ENCODE measurements at places on chromosomes 13 and 19.

DNA sequence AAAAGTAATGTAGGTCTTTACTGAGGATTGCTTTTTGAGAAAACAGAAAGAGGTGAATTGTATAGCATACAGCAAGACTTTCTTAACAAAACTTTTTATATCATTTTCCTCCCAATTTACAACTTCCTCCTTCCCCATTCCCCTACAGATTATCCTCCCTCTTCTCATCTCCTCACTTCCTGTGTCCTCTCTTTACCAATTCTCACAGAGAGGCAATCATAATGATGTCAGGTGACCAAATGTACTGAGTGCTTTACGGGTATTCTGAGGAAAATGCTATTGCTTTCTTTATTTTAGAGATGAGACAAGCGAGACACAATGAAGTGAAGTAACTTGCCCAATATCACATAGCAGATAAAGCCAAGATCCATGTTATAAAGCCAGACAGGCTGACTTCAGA is 1.7 kb upstream of the MTMR6 start:
- DNase-seq = no peak

GRCh38 chr19:38684078-38684861 is 36.8 kb downstream of the ACTN4 start:
- DNase-seq = no peak

DNA sequence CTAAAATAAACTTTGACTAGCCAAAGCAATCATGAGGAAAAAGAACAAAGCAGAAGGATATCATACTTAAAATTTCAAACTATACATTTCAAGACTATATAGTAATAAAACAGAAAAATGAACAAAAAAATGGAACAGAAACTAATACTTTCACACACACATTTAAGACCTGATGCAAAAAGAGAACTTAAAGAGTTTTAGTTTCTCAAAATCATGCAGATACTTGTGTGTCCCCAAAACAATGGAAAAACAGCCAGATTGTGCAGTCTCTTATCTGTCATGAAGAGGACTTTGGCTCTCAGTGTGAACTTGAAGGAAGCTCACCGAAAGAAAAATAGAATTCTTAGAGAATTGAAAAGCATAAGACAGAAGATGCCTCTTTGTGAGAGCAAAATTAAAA is 16.1 kb downstream of the ZNF506 start:
- DNase-seq = no peak

DNA sequence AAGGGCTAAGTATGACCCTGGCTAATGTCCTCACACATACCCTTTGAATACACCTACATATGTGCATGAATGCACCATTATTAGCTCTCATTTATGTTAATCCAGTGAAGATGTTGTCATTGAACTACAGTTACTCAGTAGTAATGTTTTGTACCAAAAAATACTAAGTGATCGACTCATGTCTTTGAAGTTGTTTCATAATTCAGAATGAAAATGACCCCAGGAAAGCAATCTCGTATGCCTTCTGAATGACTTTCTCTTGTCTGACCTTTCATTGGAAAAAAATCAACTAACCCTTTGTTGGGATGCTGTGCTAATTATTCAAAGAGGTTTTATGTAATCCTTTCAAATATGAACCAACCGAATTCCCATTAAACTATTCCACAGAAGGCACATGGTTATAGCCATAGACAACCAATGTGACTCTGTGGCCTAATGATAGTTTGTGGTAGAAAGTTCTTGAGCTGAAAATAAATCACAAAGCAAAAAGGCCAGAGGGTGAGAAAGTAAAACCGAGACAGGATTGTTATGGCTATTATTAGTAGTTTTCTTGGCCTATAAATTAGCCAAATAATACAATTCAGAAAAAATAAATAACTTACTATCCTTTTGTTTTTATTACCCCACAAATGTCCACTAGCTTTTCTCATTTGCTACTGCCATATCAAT is 86.8 kb upstream of the STARD13 start:
- DNase-seq = no peak

DNA sequence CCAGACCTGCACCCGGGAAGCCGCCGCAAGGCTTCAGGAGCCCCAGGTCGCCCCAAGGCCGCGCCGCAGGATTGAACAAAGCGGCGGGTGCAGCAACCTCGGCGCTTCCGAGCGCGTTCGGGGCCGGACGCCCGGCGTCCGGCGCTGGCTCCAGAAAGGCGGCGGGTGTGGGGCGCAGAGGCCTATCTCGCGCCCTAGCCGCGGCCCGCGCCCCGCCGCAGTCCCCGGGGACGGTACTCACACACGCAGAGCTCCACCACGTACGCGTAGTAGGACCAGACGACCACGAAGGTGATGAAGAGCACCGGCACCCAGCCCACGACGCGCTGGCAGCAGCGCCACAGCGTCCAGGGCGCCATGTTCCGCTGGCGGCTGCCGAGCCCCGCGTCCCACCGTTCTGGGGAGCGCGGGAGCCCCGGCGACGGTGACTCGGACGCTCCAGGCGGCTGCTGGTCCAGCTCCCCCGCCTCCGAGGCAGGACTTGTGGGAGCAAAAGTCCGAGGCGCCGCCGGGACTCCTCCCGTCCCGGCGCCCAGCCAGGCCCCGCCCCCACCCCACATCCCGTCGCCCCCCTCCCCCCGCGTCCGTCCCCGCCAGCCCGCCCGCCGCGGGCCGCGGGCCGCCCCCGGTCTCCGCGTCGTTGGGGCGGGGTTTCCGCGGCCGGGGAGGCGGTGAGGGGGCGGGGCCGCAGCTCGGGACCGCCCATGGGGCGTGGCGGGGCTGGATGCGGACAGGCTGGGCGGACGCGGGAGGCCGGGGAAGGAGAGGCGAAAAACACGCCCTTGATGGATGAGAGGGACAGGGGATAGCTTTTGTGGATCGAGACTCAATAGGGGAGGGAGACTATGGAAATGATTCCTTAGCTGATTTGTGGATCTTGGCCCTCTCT is at the start of gene ZDHHC20:
ZDHHC20 (minus strand) TSS at position 491 of the 889 bp plus-strand sequence; CDS start at position 359, 132 bp downstream.
- peak; percentile 85 for DNase-seq

- no peak for DNase-seq
These were observed 8.1 kb upstream of the RSPH6A start for GRCh38 chr19:45823182-45823581.

GRCh38 chr19:27774337-27774736 is 1438.6 kb downstream of the UQCRFS1 start:
- no peak for DNase-seq

- no peak for DNase-seq
These were observed 11.1 kb upstream of the VSTM2B start for GRCh38 chr19:29514525-29515232.

DNA sequence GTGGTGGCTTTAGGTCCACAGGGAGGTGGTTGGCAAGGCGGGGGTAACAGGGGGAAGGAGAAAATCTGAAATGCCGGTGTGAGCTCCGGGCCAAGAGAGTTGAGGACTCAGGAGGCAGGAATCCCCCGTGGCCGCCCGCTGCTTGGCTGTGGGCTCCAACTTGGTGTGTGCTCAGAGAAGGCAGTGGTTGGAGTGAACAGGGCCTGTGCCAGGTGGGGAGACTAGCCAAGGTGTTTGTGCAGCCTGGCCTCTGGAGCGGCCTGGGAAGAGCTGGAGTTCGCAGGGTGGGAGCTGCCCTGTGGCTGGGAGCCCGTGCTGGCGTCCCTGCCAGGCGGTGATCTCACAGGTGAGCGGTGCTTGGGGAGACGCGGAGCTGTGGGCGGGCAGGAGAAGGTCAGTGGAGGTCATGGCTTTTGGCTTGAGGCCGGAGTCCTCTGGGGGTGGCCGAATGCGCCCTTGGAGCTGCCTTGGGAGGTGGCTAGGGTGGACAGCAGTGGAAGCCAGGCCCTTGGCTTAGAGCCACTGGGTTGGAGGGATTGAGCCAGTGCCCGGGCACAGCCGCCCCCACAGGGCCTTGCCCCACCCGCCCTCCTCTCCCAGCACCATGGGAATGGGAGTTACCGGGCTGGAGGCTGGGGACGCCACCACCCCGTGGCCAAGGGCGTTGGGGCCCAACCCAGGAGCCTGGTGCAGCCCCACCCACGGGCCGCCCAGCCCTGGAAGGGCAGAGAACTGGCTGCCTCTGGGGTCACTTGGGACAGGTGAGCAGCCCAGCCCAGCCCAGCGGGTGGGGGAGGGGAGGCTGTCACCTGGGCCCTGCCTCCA is 7.1 kb upstream of the CIRBP start:
- peak; percentile 19 for DNase-seq

GRCh38 chr13:109198585-109198984 is 569.2 kb downstream of the MYO16 start:
- no peak for DNase-seq

- no peak for DNase-seq
These were observed 40.0 kb downstream of the MYO16 start for GRCh38 chr13:108669381-108669780.

DNA sequence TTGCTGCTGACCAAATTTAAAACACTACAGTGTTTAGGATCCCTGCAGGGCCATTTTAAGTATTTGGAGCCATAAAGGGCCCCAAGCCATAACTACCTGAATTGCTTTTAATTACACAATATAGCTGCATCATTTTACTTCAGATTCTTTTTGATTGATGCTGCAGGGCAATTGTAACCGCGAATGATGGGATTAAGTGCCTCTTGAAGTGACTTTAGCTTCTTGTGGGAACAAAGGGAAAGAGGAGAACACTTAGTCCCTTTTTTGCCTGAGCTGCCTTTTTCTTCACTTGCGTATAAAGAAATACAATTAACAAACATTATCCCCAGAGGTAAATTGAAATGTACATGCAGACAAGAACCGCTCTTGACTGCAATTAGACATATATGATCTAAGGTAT is 228.5 kb downstream of the ZIC5 start:
- DNase-seq = no peak

DNA sequence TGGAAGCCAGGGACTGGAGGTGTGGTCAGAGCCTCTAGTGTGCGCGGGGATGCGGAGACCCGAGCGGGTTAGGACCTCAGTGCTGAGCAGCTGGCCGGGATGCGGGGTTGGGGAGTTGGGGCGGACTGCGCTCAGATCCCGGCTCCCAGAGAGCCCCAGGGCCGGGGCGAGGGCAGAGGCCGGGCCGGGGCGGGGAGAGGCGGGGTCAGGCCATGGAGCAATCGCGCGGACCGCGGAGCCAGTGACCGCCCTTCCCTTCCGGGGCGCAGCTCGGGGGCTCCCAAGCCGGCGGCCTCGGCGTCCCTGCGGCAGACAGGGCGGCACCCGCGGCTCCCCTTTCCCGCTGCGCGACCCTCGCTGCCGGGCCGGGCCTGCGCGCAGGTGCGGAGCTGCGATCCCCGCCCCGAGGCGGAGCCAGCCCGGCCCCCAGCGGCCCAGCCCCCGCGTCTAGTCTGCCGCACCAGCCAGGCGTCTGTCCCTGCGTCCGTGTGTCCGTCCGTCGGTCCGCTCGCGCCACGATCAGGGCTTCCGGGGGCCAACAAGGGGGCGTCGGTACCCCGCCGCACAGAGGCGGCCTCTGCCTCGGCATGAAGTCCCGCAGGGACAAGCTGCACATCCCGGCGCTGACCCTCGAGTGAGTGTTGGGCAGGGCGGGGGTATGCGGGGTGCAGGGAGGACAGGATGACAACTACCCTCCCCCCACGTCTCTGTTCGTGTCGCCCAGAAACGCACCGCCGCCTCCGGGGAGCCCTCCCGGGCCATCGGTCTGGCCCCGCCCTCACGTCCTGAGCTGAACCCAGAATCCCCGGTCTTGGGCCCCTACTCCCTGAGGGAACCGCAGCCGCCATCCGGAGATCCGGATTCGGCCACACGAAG is 12.4 kb downstream of the MAST3 start:
- peak; percentile 37 for DNase-seq

DNA sequence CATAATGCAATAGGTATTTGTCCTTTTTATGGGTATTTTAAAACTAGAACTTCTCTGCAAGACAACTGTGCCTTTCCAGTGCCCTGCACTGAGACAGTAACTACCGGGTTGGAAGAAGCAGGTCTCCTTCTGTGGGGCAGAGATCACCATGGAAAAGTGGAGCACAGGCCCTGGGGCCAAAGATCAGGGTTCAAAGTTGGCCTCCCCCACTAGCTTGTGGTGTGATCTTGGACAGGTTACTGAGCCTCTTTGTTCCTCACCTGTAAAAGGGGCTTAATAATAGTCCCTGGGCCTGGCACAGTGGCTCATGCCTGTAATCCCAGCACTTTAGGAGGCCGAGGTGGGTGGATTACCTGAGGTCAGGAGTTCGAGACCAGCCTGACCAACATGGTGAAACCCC is 68.3 kb downstream of the CEBPG start:
- DNase-seq = no peak

DNA sequence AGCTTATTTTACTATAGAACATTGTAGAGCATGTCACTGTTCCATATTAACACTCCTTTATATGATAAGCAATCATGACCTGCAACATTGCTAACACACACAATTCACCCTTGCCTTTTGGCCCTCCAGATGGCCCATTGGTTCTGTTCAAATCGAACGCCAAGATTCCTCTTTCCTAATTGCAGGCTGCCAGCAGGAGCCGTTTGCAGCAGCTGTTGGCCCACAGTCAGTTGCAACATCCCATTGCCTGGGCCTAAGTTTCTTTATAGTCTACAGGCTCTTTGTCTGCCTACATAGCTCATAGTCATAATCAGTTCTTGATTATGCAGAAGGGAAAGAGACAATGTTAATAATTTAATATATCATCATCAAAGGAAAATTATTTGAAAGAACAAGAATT is 37.6 kb downstream of the KCTD12 start:
- DNase-seq = no peak

DNA sequence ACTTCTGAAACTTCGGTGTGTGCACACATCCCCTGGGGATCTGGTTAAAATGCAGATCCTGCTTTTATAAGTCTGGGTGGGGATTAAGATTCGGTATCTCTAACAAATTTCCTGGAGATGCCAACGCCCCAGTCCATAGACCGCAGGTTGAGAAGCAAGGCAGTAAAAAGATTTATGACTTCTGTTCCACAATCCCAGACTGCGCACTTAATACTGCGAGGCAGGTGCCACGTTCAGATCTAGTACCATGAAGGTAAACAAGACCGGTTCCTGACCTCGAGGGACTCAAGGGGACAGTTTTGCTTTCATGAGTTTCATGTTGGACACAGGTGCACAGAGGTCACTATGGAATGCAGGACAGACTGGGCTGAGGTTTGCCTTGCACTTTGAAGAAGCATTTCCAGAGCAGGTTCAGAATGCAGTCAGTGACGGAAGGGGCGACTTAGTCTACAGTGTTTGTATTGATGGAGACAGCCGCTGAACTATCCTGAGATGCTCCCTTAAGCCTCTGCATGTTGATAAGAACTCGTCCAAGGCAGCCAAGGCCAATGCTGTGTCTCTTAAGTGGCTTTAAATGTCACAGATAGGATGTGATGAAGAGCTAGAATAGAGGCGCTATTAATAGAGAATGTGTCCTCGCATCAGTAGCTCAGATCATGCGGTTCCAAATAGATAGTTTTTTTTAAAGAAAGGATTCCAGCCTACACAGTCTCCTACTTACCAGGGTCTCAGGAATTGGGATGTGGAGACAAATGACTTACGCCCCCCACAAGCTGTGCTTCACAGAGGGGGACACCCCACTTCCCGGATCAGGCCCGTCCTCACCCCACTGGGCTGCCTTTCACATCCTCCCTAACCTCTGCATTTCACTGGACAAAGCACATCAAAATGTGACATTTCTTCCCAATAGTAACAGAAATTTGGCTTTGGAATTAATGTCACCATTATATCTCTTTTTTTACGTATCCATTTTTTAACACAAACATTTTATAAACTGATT is 97.1 kb upstream of the IRS2 start:
- no peak for DNase-seq
